ENCODE measurements at places on chromosomes 2 and 18.

DNA sequence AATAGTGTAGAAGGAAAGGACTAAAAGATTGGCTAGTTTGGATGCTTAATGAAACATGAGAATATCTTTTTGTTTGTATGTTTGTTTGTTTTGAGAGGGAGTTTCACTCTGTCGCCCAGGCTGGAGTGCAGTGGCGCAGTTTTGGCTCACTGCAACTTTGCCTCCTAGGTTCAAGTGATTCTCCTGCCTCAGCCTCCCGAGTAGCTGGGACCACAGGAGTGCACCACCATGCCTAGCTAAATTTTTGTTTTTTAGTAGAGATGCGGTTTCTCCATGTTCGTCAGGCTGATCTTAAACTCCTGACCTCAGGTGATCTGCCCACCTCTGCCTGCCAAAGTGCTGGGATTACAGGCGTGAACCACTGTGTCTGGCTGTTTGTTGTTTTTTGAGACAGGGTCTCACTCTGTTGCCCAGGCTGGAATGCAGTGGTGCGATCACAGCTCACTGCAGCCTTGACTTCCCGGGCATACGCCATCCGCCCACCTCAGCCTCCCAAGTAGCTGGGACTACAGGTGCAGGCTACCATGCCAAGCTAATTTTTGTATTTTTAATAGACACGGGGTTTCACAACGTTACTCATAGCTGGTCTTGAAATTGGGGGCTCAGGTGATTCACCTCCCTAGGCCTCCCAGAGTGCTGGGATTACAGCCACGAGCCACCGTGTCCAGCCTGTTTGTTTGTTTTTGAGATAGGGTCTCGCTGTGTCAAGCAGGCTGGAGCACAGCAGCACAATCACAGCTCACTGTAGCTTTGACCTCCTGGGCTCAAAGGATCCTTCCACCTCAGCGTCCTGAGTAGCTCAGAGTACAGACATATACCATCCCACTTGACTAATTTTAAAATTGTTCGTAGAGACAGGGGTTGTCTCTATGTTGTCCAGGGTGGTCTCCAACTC lies 209.2 kb downstream of the MYCN start:
- DNase-seq, result no peak

DNA sequence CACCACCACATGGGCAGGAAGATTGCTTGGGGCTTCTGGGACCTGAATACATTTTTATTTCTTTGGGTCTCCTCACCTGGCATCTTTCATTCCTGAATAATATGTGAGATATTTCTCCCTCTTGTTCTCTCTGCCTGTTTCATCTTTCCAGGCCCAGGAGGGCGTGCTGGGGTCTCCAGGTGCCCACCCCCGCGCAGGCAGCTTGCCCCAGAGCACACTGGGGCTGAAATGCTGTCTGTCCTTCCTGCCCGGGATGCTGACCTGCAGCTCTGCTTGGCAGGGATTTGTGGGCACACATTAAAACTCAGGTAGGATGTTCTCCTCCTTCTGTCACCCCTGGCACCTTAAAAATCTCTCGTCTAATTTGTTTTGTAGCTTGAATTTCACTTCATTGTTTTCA lies 39.7 kb upstream of the TEX51 start:
- DNase-seq, result no peak

DNA sequence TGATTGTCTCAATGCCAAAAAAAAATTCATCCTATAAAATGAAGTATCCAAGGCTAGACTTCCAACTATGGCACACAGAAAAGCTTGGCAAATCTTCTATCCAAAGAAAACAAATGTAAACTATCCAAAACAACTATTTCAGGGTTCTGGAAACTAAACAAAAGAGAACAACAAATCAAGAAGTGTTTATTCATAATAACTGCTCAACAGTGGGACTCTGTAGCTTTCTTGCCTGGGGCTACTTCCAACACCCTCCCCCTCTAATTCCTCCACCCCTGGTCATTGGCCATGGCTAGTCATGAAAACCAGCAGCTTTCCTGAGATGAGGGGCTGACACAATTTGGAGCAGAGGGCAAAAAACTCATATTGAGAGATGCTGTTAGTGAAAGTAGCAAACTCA lies 107.0 kb downstream of the EXOC6B start:
- DNase-seq, result no peak

DNA sequence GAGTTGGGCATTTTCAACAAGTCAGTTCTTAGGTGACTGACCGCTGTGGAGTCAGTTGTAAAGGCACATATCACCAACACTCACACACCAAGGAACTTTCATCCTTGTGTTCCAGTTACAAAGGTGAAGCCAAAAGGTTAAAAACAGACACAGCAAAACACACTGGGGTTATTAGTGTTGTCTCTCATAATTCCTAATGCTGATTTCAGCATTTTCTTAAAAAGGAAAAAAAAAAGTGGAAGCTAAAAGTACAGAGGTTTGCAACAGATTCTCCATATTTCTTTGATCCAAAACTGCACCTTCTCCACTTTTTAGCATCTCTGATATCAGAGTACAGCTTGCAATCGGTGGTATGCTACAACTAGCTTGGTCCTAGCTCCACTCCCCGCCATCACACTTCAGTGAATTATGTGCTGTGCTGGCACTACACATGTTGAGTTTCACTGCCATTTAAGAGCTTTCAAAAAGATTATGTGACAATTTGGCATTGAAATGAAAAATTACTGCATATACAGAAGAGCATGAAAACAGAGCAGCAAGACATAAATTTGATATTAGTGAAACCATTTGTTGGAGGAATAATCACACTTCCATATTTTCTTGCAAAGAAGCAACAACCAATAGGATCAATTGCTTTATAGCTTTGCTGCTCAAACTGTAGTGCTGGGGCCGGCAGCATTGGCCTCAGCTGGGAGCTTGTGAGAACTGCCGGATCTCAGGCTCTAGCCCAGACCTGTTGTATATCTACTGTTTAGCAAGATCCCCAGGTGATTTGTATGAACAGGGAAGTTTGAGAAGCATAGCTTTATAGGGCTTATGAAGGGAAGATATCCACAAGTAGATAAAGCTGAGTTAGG lies 62.3 kb upstream of the DAPL1 start:
- DNase-seq, result no peak

Measured in CD14-positive monocyte (primary cell).